ENCODE measurements at places on chromosomes 4 and X. TPM values are rescaled to one million over a fixed set of nuclear protein-coding genes. Genes with fewer than 3 reads are reported as not detected.

The DAPP1 gene
- polyA plus RNA-seq: 0.53 TPM

GRCh38 chrX:45815441-45815840 lies 614.8 kb upstream of the DIPK2B start:
- no peak for DNase-seq

DNA sequence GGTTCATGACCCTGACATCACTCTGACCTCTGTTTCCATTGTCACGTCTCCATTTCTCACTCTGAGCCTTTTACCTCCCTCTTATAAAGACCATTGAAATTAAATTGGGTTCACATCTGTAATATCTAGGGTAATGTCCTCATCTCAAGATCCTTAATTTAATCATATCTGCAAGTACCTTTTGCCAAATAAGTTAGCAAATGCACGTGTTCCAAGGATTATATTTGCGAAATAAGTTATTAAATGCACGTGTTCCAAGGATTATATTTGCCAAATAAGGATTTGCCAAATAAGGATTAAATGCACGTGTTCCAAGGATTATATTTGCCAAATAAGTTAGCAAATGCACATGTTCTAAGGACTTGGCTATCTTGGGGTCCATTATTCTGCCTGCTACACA lies 938.0 kb downstream of the NLGN4X start:
- no peak for DNase-seq

The ARMCX1 gene
- polyA plus RNA-seq: 8.7 TPM

DNA sequence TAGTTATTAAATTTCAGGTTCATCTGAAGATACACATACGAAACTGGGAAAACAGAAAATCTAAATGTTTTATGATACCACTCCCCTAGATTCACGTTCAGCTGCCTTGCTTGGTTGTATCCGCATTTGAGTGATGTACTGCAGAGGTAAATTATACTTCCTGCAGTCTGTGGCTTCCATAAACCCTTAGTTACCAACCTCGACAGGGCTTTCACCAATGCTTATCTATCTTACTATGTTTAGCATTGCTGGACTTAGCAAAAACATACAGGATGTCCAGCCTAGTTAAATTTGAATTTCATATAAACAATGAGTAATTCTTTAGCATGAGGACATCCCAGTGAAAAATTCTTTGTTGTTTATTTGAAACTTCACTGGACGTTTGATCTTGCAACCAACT lies 108.8 kb downstream of the TMA16 start:
- no peak for DNase-seq

- DNase-seq: no peak
Measured at GRCh38 chr4:56671860-56672259, 9.2 kb downstream of the HOPX start.

The TEX11 gene
- polyA plus RNA-seq: not detected

GRCh38 chr4:146478009-146478408 lies 43.7 kb downstream of the SLC10A7 start:
- no peak for DNase-seq

- DNase-seq: no peak
Measured at GRCh38 chrX:155023907-155024833, 1.6 kb upstream of the F8 start.

The RNF4 gene
- polyA plus RNA-seq: 50.2 TPM

GRCh38 chrX:17214962-17215361 lies 160.0 kb upstream of the NHS start:
- no peak for DNase-seq

DNA sequence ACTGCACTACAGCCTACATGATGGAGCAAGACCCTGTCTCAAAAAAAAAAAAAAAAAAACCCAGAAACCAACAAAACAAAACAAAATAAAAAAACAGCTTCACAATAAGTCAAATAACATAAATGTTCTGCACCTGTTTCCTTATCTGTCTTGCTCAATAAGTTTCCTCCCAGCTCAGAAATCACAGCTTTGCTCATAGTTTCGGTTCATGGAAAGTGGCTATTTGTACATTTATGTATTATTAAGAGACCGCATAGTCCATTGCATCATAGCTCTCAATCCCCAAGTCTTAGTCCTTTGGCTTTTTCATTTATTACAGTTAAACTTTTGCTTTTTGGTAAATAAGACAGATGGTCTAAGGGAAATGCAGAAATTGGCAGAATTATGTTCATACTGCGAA lies 24.4 kb upstream of the CFAP299 start:
- no peak for DNase-seq

The CLDN22 gene
- not detected for polyA plus RNA-seq

The COX18 gene
- polyA plus RNA-seq: 5.2 TPM

DNA sequence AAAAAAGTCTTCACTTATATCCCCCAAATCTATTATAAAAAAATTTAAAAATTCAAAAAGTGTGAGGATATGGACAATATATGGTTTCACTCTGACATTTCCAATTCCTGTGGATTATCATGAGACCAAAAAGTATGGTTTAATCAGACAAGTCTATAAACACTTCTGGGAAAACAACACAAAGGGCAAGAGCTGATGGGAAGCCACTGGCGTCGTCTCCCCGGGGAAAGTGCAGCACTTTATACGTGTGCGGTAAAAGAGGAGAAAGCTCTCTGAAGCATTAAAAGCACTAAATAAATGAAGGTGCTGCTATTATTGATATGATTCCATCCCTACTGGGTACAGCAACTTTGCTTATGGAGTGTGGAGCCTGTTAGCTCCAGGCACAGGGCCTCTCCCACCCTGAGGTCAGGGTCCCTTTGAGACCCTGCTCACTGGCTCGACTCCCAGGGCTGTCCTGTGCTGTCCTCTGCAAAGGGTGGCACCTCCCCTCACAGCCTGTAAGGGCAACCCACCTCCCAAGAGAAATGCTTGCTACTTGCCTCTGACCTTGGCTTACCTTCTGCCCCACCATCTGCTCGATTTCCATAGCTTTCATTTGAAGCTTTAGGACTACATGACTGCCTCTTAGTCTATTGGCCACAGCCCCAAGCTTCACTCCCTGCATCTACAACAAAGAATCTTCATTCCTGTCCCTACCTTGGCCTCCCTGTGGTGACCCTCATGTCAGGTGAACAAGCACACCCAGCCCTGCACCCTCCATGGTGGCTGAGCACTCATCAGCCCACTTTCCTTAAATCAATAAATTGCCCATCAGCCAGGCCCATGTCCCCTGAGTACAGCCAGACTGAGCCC lies 248.6 kb downstream of the HNRNPD start:
- no peak for DNase-seq

DNA sequence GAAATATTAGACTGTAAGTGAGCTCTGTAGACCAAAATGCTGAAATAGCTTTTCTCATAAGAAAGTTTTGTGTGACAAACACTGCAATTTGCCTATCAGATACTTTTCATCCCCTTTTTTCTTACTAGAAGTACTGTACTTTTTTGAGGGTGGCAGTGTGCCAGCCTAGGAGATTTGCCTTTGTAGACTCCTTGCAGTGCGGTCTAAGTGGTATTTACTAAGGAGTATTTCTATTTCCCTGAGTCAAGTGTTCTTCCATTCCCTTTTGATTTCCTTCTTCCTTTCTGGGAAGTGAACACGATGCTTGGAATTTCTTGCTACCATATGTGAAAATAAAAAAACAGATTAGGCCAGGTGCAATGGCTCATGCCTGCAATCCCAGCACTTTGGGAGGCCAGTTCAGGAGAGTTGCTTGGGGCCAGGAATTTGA lies 34.6 kb downstream of the PDLIM5 start:
- DNase-seq: no peak
